CD4-positive, alpha-beta T cell treated with Interleukin-17A for 4 hours (primary cell): ENCODE measurements at places on chromosomes 5 and 9.

DNA sequence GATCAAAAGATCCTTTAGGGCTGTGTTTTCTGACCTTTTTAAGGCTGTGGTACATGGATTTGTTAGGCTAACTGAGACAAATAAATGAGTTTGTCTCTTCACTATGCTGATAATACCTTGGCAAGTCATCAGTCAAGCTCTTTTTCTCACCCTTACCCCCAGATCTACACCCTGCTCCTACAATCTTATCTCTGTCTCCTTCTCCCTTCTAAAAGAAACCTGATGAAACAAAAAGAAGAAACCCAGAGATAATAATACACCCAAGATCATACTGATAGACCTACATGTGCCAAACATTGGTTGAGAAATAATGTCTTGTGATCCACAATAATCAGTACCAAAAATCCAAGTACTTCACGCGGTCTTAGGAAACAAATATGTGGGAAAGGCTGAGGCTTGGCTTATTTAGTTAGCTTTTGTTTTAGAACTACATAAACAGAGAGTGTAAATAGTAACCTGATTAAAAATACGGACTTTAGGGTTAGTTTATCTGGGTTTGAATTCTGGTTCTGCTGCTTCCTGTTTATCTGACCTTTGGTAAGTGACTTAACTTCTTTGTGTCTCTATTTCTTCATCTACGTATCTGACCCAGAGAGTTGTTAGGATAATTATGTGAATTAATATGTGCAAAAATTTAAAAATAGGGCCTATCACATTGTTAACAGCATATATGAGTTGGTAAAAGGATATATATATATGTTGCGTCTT is 24.8 kb upstream of the PDCD1LG2 start:
- DNase-seq, result no peak

DNA sequence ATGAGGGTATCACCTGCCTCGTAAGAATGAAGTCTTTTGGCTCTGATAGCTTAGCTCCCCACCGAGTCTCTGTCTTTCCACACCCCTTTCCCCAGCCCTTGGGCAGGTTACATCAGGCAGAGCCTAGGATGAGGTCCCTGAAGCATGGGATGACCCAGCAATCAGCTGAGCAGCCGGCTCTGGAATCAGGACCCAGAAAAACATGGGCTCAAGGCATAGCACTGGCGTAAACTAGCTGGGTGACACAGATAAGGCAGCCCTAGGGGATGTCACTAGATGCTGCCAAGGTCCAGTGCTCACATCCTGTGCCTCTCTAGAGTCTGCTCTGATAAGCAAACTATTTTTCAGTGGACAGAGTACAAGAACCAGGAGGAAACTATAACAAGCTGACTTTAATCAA is 26.6 kb downstream of the IDNK start:
- no peak for DNase-seq

- no peak for DNase-seq
Observed at GRCh38 chr5:116559673-116560164, 14.9 kb downstream of the SEMA6A start.

- DNase-seq, result no peak
Observed at GRCh38 chr5:40572391-40572790, 107.3 kb upstream of the PTGER4 start.

DNA sequence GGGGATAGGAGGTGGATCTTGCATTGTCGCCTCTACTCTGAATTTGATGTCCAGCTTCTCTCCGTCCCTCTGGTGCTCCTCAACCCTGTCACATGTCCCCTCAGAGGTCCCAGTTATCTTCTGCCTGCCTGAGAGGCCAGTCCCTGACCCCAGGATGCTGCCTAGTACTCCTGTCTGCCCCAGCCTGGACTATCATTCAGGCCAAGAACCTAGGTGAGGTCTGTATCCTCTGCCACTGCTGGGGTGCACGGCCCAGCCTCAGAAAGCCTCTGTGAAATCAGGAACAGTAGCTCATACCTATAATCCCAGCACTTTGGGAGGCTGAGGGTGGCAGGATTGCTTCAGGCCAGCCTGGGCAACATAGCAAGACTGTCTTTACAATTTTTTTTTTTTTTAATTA is 8.6 kb downstream of the SPINK4 start:
- no peak for DNase-seq

DNA sequence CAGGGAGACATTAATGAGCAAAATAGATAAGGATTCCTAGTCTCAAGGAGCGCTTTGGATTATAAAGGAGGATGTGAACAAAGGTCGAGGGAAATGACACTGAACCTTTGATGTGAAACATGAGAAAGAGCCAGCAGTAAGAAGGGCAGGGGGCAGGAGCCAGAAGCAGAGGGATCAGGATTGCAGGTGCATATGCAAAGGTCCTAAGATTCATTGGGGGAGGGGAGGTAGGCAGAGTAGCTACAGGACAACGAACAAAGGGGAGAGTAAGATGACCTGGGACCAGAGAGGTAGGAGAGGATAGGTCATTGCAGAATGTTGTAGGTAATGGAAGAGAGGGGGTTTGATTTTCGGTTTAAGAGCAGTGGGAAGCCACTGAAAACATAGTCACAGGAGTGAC is 129.2 kb upstream of the TRPM3 start:
- DNase-seq, result no peak

DNA sequence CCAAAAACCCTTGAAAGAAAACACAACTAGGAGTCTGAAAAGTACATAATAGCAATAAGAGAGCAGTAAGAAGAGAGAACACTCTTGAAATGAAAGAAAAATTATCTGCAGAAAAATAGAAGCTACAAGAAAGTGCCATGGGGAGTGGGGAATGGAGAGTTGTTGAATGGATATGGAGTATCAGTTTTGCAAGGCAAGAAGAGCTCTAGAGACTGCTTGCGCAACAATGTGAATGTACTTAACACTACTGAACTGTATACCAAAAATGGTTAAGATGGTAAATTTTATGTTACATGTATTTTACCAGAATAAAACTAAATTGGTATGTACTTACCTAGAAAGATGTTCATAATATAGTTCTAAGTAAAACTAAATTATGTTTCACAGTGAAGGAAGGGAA is 54.8 kb upstream of the RASGRF2 start:
- DNase-seq, result no peak

DNA sequence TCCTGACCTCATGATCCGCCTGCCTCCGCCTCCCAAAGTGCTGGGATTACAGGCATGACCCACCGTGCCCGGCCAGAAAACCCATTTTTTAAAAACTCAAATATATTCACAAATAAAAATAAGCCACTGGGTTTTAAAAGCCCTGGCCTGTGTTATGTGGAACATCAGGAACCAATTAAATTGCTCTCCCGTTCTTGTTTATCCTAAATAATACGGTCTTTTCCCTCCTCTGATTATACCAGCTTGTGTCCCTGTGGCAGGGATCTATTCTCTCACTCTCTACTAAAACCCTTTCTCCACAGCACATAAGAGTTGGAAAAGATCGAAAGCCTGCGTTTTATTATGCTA is 30.1 kb upstream of the LPAR1 start:
- DNase-seq, result no peak

DNA sequence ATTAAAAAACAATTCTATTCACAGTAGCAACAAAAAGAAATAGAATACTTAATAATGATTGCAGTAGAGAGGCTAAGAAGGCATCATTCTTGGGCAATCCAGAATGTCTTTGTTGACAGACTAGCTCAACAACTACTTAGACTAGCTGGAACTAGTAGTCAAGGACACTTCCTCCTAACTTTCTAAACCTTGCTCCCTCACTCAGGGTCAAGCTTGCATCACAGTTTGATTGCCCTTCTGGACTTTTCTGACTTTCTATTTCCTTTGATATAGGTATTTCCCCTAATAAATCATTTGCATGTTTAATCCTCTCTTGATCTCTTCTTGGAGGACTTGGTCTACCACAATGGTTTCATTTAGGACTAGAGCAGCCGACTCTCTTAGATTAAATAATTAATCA is 1107.9 kb downstream of the PTPRD start:
- no peak for DNase-seq
